ENCODE measurements at places on chromosomes 1 and 21.

DNA sequence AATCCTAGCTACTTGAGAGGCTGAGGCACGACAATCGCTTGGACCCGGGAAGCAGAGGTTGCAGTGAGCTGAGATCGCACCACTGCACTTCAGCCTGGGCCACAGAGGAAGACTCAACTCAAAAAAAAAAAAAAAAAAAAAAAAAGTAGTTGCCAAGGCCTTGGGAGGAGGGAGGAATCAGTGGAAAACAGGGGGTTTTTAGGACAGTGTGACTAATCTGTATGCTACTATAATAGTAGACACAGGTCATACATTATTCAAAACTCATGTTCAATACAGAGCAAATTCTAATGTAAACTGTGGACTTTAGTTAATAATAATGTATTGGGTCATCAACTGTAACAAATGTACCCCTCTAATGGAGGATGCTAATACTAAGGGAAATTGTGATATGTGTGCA is 51.7 kb upstream of the CTPS1 start:
- no peak for DNase-seq

- DNase-seq = peak; percentile 12
Measured at GRCh38 chr21:32611471-32611997, 643 bp downstream of the CFAP298 start.

GRCh38 chr21:34072145-34073031 is 990 bp upstream of the MRPS6 start:
- no peak for DNase-seq

DNA sequence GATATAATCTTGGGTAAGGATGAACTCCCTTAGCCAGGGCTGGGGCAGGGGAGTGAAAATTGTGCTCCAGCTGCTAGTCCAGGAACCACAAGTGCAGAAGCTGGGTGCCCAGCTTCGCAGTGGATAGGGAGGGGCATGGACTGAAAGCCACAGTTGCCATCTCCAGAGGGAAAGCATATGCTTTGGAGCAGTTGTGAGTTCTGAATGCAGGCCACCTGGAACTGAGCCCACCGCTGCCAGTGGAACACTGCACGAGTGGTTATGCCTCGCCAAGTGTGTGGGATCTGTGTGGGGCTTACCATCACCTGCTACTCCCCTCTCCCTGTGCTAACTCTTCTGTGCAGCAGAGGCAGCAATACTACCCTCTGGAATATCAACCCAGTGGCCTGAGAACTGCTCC is 158.4 kb upstream of the DPT start:
- no peak for DNase-seq

DNA sequence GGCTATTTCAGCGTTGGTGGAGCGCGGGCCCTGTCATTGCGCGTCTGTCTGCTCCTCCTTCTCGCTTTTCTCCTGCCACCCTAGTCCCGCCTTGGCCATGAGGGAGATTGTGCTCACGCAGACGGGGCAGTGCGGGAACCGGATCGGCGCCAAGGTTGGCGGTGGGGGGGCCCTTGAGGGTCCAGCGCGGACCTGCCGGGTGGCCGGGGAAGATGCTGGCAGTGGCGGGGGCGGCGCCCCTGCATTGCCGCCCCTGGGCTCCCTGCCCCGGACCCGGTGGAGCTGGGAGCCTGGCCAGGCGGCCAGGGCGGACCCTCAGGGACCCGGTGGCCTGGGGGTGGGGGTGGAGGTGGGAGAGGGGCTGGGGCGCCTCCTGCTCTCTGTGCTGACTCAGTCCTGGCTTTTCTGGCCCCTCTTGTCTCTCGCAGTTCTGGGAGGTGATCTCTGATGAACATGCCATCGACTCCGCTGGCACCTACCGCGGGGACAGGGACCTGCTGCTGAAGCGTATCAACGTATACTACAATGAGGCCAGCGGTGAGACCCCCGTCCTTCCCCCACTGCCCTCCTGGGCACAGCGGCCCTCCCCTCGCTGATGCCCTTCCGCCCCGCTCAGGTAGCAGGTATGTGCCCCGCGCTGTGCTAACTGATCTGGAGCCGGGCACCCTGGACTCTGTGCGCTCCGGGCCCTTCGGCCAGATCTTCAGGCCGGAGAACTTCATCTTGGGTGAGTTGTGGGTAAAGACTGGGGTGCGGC is 58.3 kb upstream of the MAP1LC3C start:
- no peak for DNase-seq

DNA sequence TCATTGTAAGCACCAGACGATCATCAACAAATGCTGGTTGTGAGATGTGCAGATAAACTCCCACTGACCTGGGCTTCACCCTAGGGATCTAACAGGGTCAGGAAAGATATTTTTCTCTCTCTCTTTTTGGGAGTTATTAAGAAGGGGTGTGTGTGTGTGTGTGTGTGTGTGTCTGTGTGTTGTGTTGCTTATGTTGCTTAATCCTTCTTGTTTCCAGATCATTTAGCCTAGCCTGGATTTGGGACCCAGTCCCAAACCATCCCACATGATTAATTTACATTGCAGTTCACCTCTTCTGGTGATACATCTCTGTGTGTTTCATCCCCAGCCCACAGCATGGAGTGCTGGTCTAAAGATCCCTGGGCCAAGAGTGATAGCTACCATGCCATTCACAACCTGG is 122.8 kb upstream of the IPO9 start:
- DNase-seq = no peak

GRCh38 chr1:102151242-102151641 is 154.5 kb upstream of the OLFM3 start:
- no peak for DNase-seq

DNA sequence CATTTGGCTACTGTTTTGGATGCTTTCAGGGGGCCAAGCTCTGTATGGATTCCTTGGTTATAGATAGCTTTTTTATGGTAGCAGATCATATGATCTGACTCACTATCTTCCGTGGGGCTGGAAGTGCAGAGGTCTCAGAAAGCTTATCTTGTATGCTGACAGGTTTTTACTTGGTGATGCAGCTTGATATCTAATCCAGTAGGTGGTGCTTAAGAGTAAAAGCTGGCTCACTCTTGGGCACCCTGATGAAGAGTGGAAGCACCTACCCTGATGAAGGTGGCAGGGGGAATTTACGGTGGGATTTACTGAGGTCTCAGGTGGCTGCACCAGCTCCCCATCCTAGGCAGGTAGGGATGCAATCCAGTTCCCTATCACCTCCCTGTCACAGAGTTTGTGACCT is 151.2 kb downstream of the PTBP2 start:
- DNase-seq = no peak

GRCh38 chr1:1958071-1958541 is 39.0 kb upstream of the TMEM52 start:
- no peak for DNase-seq

- DNase-seq = no peak
Measured at GRCh38 chr21:34260277-34261008, 103.4 kb upstream of the KCNE2 start.

- no peak for DNase-seq
Measured at GRCh38 chr1:67668660-67669059, 16.3 kb upstream of the GADD45A start.

DNA sequence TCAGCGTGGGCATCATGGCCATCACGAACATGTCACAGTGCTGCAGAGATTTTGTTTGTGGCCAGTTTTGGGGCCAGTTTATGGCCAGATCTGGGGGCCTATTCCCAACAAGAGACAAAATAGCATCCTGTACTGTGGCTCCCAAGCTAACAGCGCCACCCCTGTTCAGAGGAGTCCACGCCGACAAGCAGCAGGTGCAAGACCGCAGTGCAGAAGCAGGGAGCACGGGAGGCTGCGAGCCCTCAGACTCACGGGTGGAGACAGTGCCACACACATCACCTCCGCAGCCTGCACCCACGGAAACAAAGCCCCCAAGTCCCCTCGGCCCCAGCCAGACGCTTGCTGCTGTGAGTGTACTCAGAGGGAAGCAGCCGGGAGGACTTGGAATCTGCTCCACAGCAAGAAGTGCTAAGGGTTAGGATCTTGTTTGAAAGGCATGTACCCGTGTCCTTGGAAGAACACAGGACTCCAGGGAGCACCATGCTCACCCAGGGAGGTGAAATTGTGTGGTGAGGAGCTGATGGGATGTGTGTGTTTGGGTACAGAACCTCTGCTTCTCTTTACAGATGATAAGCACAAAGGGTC is 7.1 kb downstream of the TCP10L start:
- DNase-seq = no peak

DNA sequence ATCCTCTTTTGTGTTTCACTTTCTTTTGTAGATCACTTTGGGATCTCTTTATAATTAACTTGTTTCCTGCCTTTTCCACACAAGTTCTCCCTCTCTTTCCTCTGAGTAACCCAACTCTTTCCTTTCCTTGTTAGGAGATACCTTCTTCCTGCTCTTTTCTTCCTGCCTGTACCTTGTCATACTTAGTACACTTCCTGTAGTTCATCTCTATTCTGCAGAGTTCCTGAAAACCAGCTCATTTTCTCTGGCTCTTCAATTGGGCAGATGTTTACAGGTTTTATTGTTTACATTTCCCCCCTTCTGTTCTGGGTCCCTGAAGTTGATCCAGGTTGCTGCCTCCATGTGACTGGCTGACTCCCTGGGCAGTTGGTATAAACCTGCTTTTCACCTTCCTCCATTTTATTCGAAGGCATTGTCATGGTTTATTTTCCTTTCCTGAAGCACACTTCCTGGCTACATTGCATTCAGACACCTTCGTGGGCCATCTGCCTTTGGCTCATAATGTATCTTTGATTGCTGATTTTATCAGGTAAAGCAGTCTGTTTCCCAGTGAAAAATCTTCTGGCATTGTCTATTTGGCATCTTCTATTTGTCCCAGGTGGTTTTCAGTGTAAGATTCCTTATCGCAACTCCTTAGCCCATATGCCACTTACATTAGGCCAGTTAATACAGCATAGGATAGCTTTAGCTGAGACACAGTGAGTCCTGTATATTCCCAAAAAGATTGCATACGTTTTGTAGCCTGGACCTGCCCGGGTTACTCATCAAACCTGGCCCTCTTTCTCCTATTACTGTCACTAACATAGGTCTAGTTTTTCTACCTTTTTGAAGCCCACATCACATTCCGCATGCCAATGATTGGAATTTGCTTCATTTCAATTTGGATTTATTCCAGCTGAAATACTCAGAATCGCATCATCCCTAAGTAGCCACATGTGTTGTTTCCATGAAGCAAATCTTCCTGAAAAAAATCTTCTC is 15.4 kb downstream of the CTH start:
- no peak for DNase-seq

DNA sequence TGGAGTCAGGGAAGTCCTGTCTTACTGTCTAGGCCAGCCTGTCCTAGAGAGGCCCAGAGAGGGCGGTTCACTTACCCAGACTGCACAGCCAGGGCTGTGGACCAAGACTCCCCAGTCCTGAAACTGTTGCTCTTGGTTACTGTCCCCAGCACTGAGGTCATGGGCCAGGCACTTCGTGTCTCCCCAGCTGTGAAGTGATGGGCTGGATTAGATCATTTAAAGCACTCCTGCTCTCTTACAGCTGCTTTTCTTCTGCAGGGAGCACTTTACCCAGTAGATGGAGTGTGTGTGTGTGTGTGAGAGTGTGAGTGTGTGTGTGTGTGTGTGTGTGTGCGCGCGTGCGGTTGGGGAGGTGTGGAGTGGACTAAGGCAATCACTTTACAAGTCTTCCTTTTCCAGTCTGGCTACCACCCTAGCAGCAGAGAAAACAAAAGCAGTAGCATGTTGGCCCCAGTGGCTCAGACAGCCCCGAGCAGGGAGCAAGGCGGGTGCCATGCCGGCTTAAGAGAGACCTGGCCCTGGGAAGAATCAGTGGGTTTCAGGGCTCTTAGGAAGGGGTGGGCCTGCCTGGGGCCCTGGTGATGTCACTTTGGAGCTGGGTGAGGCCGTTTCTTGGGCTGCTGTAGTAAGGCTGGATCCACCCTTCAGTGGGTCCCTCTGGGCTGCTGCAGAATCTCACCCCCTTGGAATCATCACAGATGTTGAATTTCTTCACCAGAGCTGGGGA is 2.4 kb downstream of the SPSB1 start:
- DNase-seq = no peak

GRCh38 chr1:67687198-67687545 is 2.2 kb downstream of the GADD45A start:
- no peak for DNase-seq

- DNase-seq = no peak
Measured at GRCh38 chr1:212237651-212238050, 47.6 kb upstream of the PPP2R5A start.

GRCh38 chr1:3881193-3881480 is 18.9 kb downstream of the C1orf174 start:
- no peak for DNase-seq

GRCh38 chr21:38840456-38841300 is 34.9 kb downstream of the ETS2 start:
- no peak for DNase-seq

DNA sequence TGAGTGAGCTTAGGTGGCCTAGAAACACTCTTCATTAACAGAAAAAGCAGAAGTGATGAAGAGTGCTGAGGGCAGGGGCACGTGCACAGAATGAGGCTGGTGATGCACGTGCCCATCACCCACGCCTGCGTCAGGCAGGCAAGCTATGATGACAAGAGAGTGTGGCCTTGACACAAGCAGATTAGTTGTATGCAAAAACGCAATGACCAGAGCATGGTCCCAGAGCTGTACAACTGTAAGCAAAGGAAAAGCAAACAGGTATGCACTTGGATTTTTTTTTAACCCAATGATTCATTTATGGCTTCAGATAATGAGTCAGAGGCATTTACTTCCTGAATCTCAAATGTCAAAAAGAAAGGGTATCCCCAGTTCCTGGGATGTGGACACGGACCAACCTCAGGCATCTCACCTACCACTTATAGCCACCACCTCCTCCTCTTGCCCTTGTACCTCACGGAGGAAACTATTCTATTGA is 9.1 kb upstream of the TMEM61 start:
- no peak for DNase-seq

DNA sequence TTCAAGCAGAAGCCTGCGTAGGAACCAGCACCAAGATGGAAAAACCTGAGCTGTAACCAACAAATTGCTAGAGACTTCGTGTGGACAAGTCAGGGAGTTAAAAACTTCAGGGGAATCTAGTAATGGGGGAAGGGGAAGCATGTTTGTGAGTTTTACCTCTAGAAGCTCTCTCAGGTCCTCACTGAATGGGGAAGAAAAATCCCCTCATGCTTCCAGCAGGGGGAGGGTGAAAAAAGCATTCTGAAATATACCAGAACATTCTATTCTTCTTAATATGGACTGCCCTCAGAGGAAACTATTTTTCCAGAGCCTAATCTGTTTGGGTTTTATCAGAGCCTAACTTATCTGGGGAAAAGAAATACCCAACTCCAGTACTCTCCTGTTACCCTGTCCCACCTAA is 28.6 kb downstream of the GNG12 start:
- DNase-seq = no peak

DNA sequence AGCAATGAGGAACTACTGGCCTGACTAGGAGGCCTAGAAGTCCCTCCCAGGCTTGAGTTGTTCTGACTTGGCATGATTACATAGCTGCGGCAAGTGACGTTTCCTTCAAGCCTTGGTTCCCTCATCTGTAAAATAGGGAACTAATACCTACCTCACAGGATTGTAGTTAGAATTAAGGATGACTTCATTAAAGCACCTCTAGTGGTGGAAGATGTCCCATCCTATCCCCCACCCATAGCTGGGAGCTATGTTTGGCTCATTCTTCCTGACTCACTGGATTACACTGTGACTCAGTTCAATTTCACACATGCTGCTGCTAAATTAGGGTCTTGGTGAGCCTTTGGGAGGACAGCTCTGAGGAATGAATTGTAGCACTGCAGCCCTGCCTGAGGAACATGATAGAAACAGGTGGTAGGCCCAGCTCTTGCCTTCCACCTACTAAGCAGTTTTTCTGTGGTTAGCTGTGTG is 6.0 kb upstream of the SHISA4 start:
- DNase-seq = no peak

All from effector memory CD8-positive, alpha-beta T cell (primary cell).